ENCODE measurements at places on chromosomes 13 and 19.

- DNase-seq = no peak
These were observed 1252.8 kb downstream of the EFNB2 start for GRCh38 chr13:105282406-105283285.

- DNase-seq = no peak
These were observed 433.2 kb upstream of the KLHL1 start for GRCh38 chr13:70541451-70541850.

- no peak for DNase-seq
These were observed 11.4 kb downstream of the ETFB start for GRCh38 chr19:51354742-51355148.

DNA sequence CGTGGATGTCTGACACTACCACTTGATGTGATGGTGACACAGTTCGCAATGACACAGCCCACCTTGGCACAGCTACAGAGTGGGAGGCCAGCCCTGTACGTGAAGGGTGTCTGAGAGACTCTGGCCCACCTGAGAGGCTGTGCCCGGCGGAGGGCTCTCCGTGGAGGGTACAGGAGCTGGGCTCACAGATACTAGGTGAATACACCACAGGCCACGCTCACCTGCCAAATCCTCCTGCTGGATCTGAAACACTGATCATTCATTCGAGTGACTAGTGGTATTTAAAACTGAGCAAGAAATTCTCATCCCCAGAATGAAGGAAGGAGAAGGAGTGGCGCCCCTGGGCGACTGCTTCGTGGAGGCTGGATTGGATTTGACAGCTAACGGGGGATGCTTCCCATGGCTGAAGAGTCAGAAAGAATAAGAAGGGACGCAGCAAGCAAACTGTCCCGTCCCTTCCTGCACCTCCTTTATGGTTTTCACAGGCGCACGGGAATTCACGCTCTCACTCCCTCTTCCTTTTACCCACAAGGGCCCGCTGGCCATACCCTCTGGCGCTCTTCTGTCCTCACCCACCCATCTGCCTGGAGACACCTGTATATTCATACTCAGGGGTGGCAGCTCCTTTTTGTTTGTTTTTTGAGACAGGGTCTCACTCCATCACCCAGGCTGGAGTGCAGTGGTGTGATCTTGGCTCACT is 25.0 kb downstream of the CEBPG start:
- no peak for DNase-seq

- no peak for DNase-seq
These were observed 52.2 kb upstream of the CYP4F8 start for GRCh38 chr19:15562861-15563260.

GRCh38 chr13:97028441-97029299 is 34.4 kb upstream of the OXGR1 start:
- peak; percentile 17 for DNase-seq

- no peak for DNase-seq
These were observed 10.7 kb downstream of the ELF1 start for GRCh38 chr13:41008349-41008980.

- no peak for DNase-seq
These were observed 27.5 kb upstream of the TMEM160 start for GRCh38 chr19:47075941-47076340.

DNA sequence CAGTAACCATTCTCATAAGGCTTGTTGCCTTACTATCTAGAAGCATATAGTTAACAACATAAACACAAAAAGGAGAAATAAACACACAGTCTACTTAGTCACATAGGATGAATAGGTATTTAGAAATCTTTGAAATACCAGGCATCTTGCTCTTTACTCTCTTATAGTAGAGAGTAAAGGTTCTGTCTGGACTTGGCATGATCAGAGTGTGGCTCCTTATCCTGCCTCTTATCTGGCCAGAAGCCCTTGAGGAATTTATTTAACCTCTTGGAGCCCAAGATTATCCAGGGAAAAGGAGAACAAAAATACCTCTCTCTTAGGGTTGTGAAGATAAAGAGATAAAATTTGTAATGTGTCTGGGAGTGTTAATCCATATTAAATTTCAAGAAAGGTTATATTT is 100.2 kb upstream of the MBNL2 start:
- DNase-seq = no peak

DNA sequence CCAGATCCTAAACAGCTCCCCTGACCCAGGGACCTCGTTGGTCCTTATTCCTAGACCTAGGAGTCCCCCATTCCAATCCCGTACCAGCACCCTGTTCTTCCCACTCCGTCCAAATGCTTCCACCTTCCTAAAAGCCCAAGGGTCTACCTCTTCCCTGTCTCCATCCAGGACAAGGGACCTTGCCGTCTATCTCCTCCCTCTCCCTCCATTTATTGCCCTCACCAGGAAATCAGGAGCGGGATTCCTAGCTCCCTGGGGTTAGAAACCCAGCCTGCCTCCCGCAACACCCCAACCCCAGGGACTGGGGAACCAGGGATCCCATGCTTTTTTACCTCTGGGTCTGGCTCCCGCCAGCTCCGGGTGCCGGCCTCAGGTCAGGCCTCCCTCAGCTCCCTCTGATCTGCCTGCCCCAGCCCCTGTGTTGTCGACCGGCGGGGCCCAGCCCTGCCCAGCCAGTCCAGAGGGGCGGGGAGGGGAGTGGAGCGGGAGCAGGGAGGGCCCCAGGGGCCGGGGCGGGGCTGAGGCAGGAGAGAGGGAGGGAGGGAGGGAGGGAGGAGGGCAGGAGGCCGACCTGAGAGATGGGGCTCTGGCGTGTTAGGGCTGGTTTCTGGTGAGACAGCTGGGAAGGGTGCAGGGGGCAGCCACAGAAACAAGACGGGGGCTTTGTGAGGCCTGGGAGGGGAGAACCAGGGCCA is at the start of gene B3GNT8:
Gene B3GNT8, minus strand, starts transcription at position 423 of the 695 bp plus-strand sequence. CDS start 596 bp downstream, outside the sequence.
- DNase-seq = peak; percentile 23

- DNase-seq = no peak
These were observed 1.4 kb upstream of the SAMD1 start for GRCh38 chr19:14091813-14092462.

DNA sequence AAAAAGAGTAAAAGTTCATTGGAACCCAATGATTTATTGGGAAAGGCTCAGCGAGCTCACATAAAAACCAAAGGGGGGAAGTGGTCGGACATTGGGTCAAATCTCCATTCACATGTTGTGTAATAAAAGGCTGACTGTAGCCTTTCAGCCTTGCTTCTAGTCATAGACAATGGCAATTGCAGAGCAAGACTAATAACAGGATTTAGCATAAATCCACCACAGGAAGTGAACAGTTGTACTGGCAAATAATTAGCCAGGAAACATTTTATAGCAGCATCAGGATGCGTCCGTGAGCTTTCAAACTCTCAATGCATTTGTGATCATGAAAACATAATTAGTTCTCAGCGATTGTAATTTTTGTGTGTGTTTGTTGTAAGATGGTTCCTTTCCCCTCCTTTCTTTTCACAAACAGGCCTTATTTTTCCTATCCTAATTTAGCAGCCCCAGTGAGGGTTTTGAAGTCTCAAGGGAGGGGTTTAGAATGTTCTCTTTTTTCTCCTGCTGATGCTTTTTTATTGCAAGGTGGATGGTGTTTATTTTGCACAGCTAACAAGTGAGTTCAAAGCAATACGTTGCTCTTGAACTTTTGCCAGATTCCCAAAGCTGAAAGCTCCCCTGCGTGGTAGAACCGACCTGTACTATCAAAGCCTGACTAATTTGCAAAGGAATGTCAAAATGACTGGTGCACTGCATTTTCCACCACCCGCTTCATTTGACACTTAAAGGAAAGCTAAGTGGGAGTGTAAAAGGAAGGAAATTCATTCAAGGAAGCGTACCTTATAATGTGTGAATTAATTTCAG is 105.6 kb downstream of the SPRY2 start:
- no peak for DNase-seq

GRCh38 chr13:89227356-89227755 is 1556.2 kb downstream of the SLITRK5 start:
- no peak for DNase-seq

DNA sequence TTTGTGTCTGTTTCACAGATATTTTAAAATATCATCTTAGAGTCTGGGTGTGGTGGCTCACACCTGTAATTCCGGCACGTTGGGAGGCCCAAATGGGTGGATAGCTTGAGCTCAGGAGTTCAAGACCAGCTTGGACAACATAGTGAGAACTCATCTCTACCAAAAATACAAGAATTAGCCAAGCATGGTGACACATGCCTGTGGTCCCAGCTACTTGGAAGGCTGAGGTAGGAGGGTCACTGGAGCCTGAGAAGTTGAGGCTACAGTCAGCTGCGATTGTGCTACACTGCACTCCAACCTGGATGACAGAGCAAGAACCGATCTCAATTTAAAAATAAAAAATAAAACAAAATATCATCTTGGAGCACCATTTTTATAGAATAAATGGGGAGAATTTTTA is 1247.6 kb upstream of the MIR17HG start:
- no peak for DNase-seq

DNA sequence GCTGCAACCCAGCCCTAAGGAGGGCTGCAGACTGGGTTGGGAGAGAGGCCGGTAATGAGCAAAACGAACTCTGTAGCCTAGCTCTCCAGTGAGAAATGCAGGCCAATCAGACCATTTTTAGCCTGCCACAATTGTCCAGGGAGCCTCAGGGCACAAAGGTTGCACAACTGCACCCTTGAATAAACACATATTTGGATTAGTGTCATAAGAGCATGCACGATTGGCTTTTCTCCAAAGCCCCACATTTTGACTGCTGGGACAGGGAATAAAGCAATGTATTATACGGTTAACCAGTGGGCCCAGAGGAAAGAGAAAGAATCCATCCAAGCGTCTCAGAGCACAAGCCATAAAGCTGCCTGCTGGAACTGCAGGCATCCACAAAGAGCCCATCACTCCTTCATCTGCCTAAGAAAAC is 729.4 kb upstream of the SGCG start:
- DNase-seq = no peak

- DNase-seq = no peak
These were observed 72.7 kb downstream of the ERICH6B start for GRCh38 chr13:45542878-45543277.

DNA sequence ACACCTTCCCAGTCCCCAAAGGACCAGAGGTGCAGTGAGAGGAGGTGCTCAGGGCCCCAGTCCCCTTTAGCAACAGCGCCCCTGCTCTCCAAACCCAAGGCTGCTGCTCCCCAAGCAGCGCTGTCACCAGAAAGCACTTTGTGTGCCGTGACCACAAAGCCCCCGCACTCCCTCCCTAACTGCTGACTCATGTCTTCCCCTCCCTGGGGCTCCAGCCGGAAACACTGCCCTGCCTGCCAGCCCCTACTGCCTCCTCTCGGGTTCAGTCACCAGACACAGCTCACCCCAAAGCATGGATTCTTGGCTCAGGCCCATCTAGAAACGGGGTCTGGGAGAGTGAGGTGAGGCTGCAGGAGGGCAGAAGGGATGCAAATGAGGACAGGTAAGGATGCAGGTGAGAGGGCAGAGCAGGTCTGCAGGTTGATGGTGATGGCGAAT is 4.9 kb upstream of the TNFSF14 start:
- DNase-seq = peak; percentile 76

DNA sequence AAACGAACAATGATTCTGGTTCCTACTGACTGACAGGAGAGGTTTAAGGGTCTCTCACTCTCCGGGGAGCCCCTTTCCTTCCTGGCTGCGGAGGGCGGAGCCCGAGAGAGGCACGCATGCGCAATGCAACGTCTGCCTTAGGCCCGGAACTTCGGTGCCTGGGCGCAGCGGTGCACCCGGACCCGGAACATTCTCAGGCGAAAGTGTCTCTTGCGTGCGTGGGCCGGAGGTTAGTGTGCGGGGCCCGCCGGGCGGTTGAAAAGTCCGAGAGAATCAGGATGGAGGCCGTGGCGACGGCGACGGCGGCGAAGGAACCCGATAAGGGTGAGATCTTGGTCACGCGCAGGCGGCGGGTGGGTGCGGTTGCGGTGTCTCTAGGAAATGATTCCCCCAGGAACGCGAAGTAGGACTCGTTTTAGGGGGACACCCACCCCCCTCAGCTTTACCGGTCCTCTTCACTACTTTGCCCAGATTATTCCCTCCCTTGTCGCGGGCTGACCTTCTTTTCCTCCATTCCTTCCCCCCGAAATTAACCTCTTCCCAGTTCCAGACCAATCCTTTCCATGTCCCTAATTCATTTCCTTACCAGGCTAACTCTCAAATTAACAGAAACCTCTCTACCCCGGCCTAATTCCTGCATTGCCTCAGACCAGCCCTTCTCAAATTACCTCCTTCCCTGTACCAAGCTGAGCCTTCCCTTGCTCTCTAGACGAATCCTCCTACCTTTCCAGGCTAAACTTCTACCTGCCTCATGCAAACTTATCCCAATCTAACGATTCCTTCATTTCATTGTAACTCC is at the start of gene CCDC97:
Gene CCDC97, plus strand, starts transcription at position 140 of the 799 bp plus-strand sequence. Its CDS starts 139 bp downstream, at position 279.
- peak; percentile 84 for DNase-seq

- DNase-seq = no peak
These were observed 18.8 kb upstream of the PPP5C start for GRCh38 chr19:46328079-46328478.

DNA sequence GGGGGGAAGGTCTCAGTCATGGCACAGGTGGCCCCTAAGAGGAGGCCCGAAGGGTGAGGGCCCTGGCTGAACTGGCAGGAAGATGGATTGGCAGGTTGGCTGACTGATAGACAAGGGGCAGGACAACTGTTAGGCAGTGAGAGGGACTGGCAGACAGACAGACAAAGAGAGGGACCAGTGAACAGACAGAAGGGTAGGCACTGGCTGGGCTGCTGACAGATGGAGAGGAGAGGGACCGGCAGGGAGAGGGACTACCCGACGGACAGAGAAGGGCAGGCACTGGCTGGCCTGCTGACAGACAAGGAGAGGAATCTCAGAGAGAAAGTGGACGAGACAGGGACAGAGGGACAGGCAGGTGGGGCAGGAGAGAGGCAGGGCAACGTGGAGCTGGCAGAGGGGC is 31.8 kb upstream of the EHD2 start:
- no peak for DNase-seq

DNA sequence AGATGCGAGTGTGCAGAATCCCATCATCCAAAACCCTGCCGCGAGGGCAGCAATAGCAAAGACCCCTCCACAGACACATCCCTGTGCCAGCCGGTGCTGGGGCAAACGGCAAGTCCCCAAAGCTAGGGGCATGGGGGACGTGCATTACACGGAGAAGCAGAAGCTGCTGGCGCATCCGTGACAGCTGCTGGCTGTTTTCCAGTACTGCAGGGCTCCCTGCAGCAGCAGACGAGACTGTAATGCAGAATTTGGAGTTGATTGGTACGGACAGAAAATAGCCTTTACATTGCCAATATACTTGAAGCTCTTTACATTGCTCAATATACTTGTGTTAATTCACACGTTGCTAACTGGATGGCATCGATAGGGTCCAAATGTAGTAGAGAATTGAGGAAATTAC is 77.2 kb upstream of the TMTC4 start:
- no peak for DNase-seq
